ENCODE measurements at places on chromosomes 1 and 21.

- DNase-seq, result no peak
Observed at GRCh38 chr1:49171941-49172593, 395.4 kb upstream of the BEND5 start.

DNA sequence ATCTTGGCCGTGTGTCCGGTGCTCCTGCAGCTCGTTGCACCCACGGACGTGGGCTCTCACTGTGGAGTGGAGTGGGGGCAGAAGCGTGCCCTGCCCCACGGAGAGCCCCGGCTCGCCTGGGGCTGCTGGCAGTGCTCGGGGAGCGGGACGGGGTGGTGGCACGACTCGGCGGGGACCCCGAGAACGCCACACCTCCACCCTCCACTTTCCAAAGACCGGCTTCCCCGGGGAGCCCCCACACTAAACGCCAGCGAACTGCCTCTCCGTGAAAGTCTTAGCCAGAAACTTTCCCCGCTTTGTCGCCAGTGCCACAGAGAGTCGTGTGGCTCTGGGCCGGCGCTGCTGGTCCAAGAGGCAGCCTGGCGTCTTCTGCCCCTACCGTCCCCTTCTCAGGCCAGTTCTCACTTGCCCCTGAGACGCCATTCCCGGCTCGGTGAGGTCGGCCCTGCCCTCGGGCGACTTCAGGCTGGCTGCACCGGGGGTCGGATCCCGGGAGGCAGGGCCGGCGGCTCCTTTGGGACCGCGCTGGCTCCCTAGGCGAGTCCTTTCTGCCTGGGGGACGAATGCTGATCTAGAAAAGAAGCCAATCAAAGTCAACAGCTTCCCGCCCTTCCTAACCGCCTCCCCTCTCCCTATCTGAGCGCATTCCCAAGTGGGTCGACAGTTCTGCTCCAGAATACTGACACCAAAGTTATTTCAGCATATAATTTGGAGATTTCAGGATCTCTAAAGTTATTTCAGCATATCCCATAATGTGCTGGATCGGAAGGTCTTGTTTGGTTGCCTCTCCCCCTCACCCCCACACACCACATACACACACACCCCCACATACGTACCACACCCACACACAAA is 2.6 kb upstream of the SAMD13 start:
- peak; percentile 52 for DNase-seq

DNA sequence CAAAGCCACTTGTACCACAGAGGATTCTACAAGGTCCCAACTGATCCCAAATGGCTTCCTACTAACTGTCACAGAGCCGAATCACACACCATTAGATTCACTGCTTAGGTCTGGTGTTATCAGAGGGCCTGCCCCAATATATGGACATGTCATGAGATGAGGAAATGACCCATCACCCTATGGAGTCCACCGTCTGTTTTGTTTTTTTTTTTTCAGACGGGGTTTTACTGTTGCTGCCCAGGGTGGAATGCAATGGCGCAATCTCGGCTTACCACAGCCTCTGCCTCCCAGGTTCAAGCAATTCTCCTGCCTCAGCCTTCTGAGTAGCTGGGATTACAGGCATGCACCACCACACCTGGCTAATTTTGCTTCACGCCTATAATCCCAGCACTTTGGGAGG is 83.8 kb upstream of the ETS2 start:
- no peak for DNase-seq

- no peak for DNase-seq
Observed at GRCh38 chr1:184480736-184481135, 93.9 kb downstream of the C1orf21 start.

- no peak for DNase-seq
Observed at GRCh38 chr1:230351983-230352382, 74.1 kb downstream of the PGBD5 start.

- no peak for DNase-seq
Observed at GRCh38 chr21:29187944-29188343, 57.5 kb downstream of the MAP3K7CL start.

DNA sequence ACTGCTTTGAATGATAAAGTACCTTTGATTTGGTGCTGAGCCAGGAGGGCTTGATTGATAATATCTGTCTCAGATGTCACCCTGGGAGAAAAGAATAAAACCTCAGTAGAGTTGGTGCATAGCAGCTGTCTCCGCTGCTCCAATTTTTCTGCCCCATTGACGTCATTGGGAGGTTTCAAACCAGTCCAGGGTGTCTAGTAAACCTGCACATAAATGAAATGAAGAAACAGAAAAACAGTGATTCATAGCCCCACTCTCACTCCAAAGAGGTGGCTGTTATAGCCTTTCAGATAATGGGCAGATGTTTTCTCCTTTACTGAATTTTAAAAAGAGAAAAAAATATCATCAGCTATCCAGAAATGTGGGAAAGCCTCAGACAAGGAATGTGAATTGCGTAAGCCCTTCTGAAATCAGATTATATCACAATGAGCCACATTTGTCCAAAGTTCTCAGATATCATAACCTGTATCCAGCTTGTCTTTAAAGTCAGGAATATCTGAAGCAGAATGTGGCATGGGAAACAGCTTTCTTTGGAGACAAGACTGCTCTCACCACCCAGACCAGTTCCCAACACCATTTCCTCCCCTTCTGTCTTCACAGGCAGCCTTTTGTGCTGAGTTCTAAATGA is 351.3 kb upstream of the SGIP1 start:
- DNase-seq, result no peak

GRCh38 chr1:32501865-32502264 is 37.0 kb downstream of the ZBTB8B start:
- no peak for DNase-seq

DNA sequence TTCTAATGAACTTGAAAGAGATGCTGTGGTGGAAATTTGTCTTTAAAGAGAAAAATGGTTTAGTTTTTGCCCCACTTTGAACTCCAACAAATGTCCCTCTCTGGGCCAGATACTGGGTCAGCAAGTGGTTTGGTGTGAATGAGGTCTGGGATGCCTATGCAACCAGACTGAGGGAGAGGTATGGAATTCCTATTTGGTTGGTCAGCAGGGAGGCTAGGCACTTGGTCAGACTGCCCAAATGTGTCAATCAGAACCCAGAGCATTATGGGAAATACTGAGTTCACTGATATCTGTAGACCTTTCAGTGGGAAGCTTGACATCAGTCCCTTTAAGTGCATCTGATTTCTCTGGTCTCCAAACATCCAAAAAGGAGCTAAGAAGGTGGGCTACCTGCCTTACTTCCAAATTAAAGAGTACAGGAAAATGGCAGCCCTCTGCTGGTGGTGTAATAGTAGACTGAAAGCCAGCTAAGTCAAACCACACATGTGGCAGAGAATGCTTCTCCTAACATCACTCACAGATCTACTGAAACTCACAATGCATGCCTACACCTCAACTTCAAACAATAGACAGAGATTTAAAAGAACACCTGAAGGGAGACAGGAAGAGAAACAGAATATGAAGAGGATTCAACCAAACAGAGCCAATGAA is 510.1 kb downstream of the PLA2G4A start:
- DNase-seq, result no peak

DNA sequence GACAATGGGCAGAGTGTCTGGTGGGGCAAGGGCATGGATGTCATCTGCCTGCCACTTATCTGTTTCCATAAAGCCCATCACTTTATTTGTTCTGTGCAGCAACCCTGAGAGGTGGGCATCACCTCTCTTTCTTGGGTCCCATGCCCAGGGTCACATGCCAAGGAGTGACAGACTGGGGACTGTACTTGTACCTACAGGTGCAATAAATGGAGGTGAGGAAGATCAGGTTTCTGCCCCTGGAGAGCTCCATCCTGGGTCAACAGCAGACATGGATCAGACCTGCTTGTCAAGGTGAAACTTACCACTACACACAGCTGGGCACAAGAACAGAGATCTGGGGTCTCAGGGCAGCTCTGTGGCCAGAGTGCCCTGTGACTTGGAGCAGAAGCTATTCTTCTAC is 18.4 kb upstream of the PRDM16 start:
- no peak for DNase-seq

- no peak for DNase-seq
Observed at GRCh38 chr1:91555074-91555730, 54.6 kb downstream of the CDC7 start.

GRCh38 chr1:226772446-226773139 is 33.5 kb upstream of the ITPKB start:
- no peak for DNase-seq

DNA sequence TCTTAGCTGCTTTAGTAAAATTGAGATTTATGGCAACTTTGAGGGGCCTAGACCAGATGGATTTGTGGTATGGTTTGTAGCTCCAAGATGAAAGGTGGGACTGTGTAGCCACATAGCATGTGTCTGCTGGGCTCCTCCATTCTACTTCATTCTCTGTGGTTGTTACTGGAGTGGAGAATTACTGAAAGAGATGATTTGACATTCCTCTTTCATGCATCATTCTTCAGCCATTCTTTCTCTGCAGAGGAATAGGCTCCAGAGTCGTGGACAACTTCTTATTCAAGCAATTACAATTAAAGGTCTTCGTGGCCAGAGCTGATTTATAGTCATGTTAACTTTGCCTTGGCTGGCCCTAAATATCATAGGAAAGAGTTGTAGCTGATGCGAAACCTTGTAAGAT is 328.9 kb downstream of the PAPPA2 start:
- DNase-seq, result no peak

DNA sequence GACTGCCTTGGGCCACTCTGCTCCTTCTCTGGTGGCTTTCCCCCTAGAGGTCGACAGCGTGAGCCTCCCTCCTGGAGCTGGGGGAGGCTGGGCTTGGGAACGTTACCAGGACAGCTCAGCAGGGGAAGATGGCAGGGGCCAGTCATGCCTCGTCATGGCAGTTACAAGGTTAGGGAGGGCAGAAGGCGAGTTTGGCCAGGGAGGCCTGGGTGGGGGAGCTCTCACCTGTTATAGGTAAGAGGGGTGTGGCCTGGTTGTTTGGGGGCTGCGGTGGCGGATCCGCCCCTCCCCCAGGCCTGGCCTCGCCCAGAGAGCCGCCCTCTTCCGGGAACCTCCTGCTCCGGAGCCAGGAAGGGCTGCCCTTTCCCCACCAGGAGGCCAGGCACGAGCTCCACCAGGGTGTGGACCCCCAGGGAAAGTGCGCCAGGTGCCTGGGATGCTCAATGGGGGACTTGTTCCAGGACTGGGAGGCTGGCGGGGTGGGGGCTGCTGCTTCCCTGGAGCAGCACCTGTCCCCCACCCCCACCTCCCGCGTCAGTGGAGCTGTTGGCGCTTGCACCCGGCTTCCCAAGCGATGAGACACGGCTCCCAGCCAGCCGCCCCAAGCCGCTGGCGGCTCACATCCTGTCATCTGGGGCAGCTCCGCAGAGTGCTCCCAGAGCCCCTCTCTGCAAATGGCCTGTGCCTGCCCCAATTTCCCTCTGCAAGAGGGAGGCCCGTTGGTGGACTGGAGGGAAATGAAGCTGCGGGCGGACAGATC is 23.6 kb upstream of the PKP1 start:
- no peak for DNase-seq

GRCh38 chr1:111733183-111733991 is 5.8 kb downstream of the INKA2 start:
- peak; percentile 52 for DNase-seq

GRCh38 chr1:58406301-58407071 is 140.0 kb downstream of the OMA1 start:
- no peak for DNase-seq

DNA sequence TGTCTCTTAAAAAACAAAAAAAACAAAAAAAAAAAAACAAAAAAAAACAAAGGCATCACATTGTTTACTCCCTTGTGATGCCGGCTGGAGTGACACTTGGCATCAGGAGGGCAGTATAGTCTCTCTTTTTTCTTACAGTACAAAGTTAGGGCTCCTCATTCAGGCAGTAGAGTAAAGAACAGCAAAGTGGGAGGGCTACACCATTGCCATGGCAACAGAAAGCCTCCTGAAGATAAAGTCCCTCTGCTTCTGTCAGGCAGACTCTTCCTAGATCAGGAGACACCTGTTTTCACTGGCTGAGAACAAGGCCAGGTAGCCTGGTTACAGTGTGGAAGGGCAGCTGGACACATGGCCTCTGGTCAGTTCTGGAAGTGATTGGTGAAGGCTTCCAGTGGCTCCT is 41.3 kb upstream of the RAB3GAP2 start:
- DNase-seq, result no peak

GRCh38 chr1:17984583-17984982 is 123.0 kb upstream of the IGSF21 start:
- no peak for DNase-seq

DNA sequence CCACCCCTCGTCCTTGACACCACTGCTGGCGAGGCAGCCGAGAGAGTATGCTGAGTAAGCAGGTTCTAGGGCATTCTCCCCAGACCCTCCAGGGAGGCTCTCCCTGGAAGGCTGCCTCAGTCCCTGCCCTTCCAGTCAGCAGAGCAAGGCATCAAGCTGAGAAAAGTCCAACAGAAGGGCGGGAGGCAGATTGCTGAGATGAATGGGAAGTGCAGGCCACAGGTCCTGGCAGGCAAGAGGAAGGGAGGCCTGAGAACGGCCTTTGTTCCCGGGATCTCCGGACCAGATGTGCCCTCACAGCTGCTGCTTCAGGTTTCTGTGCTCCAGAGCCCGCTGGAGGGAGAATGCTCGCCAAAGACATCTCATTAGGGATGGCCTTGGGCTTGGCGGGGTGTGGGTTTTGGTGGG is 270.0 kb upstream of the VAMP3 start:
- no peak for DNase-seq

GRCh38 chr1:58881471-58881994 is 97.7 kb upstream of the JUN start:
- DNase-seq, result no peak

GRCh38 chr1:91589437-91589836 is 88.8 kb downstream of the CDC7 start:
- DNase-seq, result no peak

DNA sequence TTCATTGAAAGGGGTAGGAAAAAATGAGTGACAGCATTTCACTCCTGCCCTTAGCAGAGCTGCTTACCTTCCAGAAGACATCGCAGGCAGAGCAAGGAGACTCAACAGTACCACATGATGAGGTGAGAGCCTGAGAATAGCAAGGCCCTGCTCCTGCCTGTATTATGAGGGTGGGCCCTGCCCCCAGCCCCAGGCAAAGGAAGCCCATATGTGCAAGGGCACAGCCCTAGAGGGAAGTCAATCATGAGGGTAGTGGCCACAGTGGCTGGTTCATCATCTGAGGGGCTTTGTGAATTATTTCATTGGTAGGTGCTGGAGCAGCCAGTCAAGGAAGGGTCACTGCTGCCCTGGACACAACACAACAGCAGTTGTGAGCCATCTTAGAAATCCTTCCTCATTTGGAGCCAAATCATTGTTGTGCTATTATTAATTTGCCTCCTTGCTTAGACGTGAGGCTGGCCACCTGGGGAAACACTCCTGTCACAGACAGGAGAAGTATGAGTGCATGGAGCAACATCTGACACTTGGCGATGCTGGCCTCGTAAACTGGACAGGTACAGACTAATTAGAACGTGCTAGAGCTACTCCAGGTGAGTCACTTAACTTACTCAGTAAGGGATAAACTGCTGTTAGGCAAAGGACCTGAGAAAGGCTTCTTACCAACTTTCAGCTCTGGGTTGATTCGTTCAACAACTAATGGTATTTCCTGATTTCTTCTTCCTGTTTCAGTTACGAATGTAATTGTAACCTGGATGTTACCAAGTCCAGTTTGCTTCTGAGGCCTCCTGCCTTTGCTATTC is 22.7 kb upstream of the ACBD6 start:
- no peak for DNase-seq

- DNase-seq, result no peak
Observed at GRCh38 chr1:17667641-17668040, 87.5 kb upstream of the ACTL8 start.
